Stimulated activated CD4-positive, alpha-beta T cell treated with anti-CD3 and anti-CD28 coated beads, Interleukin-1b, Interleukin-23, amount 100 ng/mL, for 1 hour (primary cell): ENCODE measurements at places on chromosomes 2 and 18.

- DNase-seq, result peak; percentile 50
Measured at GRCh38 chr18:48777026-48777743, 173.6 kb downstream of the SMAD7 start.

DNA sequence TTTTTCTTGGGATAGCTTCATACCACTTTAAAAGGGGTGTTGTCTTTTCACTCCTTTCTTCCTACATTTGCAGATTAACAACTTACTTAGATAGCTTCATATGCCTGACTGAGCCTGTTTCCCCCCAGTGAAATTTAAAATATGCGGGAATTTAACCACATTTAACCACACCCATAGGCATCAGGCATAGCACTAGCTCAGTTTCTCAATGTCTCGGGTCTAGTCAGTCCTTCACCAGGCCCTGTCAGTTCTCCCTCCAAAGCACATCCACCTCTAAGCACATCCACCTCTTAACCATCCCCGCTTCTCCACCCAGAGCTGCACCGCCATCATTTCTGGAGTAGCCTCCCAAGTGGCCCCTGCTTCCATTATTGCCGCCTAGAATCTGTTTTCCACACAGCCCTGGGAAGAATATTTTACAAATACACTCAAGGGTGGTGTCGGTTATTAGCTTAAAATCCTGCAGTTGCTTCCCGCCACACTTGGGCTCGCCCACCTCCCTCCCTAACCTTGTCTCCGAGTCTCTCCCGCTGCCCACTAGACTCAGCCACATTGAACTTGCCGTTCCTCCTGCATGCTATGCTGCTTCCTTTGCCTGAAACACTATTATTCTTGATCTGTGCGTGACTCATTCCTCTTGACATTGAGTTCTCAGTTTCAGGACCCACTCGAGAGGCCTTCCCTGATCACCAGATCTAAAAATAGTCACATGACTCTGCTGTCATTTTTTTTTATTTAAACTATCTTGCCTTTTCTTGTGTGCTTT, 68.3 kb downstream of the SPTBN1 start:
- no peak for DNase-seq

DNA sequence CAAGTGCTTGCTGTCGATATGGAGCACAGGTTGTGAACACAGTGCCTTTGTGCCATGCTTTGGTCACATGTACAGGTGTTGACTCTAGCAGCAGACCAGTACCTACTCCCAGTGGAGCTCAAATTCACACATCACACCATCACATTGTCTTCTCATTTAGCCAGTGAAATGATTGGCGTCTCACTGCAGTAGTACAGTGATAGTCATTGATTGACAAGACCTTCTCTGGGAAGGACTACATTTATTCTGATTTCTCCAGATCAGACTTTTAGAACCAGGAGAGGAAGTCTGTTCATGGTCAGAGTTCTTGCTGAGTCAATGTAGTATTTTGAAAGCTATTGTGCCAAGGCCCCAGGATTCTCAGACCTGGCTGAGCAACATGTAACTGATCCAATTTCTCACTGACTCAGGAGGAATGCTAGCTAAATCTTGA, 75.2 kb downstream of the FMNL2 start:
- DNase-seq, result no peak

DNA sequence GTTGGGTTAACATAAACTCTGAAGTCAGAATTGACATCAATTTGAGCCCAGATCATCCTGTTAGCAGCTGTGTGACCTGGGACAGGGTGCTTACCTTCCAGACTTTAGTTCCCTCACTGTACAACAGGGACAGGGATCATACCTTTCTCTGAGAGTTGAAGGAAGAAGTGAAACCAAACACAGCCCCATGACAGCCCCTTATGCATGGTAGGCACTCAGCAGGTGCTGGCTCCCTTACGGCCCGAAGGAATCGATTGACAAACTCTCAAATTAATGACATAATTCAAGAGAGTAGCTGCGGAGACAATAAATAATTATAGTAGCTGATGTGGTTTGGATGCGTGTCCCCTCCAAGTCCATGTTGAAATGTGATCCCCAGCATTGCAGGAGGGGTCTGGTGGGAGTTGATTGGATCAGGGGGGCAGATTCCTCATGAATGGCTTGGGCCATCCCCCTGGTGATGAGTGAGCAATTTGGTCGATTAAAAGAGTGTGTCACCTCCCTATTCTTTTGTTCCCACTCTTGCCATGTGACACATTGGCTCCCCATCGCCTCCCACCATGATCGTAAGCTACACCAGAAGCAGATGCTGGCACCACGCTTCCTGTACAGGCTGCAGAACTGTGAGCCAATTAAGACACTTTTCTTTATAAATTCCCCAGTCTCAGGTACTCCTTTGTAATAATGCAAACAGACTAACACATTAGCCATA, 72.4 kb downstream of the ODC1 start:
- no peak for DNase-seq

DNA sequence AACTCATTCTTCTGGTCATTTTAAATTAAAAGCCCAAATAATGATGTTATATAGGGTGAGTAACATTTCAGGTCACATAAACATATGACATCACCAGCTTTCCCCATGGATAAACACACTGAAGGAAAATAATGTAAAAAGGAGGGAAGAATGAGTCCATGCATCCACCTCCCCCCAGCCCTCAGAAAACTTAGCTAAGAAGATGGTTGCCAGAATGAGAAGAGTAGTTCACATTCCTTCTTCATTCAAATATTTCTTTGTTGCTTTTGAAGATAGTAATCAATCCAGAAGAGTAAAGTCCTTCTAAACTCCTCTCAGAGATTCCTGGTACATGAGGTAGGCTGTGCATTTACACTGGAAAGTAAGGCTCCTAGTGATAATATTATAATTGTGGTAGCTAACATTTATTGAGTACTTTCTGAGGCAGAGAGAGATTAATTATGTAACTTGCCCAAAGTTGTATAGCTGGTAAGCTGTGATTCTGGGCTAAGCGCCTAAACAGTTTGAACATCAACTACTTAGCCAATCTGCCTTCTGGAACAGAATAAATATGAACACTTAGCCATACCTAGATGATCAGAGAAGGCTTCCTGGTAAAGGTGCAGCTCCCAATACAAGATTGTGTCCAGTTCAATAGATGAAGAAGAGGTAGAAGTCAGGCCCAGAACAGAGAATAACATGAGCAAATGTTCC, 256.7 kb upstream of the FN1 start:
- DNase-seq, result no peak

DNA sequence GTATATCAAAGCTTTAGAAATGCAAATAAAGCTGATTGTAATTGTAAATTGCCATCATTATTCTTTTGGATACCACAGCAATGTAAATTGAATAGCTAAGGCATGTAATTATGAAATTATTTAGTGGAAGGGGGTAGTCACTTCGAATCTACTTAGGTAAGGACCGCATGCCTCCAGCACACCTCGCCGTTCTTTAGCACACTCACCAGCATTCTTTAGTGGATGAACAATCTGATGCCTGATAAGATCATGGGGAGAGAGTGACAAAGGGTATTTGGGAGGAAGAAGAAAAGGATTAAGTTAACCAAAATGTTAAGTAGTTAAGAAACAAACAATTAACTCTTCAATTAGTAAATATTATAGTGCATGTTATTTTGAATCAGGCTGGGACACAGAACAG, 46.4 kb upstream of the DSC1 start:
- no peak for DNase-seq

- no peak for DNase-seq
Measured at GRCh38 chr2:219803294-219803693, 175.9 kb downstream of the SLC4A3 start.

- DNase-seq, result no peak
Measured at GRCh38 chr18:8745355-8746014, 40.1 kb downstream of the MTCL1 start.

DNA sequence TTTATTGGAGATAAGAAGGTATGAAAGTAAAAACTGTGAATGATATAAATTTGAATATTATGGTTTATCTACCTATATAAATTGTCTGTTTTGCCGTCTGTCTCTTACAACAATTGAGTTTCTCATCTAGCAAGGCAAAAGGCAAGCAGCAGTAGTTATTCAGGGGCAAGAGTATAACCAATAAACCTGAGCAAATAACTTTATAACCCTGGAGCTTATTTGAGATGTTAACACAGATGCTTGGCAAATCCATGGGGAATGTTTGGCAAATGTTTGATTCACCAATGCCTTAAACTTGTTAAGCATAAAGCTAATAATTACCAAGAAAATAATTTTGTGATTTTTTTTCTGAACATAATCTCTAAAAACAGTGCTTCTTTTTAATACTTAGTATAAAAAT, 9.9 kb upstream of the EPHA4 start:
- DNase-seq, result no peak

DNA sequence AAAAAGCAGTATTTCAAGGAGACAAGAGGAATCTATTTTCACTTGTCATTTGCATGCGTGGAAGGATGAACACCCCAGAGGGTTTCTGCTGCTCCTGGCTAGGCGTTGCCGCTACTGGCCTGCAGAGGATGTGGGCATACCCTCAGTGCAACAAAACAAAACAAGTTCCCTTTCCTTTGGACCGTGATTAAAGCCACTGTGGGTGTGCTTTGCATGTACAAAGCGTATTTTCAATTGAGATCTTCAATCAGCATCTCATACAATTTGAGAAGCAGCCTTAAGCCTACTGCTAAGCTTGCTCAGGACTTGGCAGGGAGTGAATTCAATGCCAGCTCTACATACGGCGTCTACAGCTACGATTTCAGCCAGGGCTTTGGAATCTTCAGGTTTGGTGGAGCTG, 298.4 kb downstream of the LPIN1 start:
- no peak for DNase-seq

- DNase-seq, result no peak
Measured at GRCh38 chr2:23602116-23602515, 217.1 kb downstream of the KLHL29 start.
